ENCODE measurements at places on chromosomes 2 and 18.

DNA sequence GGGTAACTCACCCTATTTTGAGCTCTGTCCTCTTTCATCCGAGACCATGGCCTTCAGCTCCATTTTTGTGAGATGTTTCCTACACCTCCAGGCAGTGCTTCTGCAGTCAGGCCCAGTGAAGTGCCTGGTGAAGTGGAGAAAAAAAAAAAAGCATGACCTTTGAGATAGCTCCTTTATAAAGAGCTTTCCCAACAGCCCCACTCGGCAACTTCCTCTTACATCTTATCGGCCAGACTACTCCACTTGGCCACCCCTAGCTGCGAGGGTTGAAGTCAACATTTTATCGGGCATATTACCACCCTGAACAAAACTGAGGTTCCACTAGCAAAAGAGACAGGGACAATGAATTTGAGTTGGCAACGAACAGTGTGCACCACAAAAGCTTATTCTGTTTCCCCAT is 124.8 kb upstream of the RNF152 start:
- DNase-seq, result no peak

DNA sequence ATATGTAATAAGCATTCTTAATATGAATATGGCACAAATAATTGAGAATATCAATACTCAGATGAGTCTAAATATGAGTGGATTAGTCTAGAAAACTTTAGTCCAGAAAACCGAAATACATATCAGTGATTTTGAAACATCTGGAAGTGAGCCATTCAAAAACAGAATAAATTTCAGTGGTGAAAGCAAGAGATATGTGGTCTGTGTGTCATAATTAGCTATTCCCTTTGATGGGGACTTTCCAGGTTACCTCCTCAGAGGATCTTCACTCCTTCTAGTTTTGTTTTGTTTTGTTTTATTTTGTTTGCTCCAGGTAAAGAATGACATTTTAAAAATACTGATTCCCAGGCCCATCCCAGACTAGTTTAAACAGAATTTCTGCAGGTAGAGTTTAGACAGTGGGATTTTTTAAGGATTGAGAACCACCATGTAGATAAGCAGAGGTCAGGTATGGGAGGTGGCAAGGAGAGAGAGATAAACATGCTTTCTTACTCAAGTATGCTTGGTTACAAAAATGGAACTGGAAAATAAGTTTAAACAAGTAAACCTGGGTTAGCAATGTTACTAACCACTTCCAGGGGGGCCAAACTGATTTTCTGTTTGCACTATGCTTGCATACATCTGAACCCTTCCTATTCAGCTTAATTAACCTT is 70.7 kb downstream of the NABP1 start:
- DNase-seq, result no peak

DNA sequence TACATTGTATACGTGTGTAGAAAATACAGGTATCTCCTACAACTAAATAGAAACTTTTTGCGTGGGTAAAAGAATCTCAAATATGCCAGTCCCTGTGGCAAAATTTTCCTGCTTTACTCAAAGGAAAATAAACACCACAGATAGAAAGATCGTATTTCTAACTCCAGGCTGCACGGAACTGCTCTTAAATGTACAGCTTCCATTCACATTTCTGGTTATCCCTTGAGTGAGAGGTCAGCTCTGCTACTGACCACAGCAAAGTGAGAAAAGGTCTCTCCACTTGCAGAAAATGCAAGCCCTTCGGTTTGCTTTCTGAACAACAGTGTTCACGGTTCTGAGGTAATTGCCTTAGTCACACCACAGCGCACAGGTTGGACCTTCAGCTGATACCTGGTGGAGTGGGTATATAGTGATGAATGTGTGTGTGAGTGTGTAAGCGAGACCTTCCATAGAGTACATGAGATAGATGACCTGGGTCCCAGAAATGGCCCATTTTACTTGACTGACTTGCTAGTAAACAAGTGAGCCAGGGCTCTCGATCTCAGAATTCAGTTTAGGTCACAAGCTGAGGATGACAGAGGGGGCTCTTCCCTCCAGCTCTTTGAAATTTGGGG is 52.1 kb downstream of the ALPK2 start:
- DNase-seq, result no peak

DNA sequence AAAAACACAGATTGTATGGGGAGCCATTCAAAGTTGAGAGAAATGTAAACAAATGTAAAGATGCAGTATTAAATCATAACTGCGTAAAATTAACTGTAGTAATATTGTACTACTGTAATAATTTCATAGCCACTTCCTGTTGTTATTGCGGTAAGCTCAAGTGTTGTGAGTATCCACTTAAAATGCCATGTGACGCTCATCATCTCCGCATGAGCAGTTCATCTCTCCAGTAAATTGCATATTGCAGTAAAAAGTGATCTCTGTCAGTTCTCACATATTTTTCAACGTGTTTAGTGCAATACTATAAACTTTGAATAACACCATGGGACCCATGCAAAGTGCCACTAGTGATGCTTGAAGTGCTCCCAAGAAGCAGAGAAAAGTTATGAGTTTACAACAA is 41.8 kb upstream of the SP3 start:
- DNase-seq, result no peak

DNA sequence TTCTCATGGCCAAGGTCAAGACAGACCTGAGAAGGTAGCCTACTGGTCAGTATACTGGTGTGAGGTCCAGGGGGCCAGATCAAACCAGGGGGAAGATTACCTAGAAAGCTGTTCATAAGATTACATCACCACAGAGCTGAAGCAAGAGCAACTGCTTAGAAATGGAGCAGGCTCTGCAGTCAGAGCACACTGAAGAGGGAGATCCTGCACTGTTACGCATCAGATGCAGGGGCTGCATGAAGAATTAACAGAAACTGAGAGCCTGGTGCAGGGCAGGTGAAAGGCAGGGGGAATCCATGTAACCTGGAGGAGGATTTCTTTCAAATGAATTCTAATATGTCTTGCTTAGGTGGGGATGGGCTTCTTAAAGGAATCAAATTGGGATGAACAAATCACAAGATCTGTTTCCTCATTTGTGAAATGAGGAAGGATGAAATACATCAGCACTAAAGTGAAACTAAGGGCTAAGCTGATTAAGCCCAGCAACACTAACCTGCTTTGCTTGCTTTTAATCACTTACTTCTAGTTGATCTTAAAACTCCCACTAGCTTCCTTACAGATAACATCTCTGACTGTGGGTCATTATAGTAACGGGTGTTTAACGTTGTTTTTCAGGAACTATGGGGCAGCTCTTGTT is 74.3 kb upstream of the ADAM23 start:
- no peak for DNase-seq

DNA sequence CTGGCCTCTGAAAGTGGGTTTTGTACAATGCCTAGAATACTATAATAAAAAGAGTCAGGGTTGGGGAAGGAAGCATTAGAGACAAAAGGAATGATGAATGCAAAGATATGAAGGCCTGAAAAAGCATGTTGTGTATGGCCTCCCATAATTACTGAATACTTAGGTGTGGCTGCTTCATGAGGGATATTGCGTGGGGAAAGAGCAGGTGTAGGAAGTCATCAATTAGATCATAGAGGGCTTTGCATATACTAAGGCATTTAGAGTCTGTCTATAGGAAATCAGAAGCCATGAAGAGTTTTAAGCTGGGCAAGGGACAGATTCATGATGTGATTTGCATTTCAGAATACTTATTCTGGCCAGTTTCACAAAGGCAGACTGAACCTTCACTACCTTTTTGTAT is 48.2 kb downstream of the NCOA1 start:
- no peak for DNase-seq

DNA sequence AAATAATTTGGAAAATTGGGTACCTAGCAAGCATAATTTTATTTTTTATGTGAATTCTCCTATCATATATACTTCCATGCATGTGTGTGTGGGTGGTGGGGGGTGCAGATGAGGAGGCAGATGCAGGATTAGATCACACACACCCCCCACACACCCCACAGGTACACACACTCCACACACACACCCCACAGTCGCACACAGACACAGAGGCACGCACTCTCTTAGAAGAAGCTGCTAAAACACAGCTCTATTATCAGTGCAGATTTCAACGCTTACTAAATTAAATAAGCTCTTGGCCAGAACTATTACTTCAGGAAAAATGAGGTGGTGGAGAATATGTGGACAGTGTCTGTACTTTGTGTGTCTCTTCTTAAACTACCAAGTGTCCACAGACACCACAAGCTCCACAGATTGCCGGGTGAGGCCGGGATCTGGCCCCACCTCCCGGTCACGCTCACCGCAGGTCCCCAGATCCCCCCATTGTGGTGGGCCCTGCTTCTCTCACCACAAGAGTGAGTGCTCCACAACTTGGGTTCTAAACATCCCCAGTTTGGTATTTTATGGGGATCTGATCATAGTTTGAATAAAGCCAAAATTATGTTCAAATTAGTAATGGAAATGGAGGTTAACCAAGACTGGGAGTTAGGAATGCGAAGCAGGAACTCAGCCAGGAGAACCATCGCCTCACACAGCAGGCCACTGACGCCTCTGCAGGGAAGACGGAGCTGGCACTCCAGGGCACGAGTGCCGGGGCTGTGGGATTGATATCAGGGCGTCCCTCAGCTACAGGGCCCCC is 102.1 kb downstream of the PXDN start:
- no peak for DNase-seq

- DNase-seq, result no peak
These were observed 23.5 kb upstream of the ELAC1 start for GRCh38 chr18:50944245-50944932.

Measured in stimulated activated CD4-positive, alpha-beta T cell treated with anti-CD3 and anti-CD28 coated beads, Interleukin-12 subunit alpha, Interleukin-12 subunit beta, amount 100 ng/mL, for 48 hours (primary cell).